ENCODE measurements at places on chromosomes 2 and 18.

GRCh38 chr2:100554798-100555407, 7.9 kb upstream of the PDCL3 start:
- no peak for DNase-seq

GRCh38 chr18:47632970-47633635, 297.4 kb downstream of the SMAD2 start:
- no peak for DNase-seq

GRCh38 chr18:50080316-50080715, 114.6 kb downstream of the MYO5B start:
- DNase-seq: no peak

DNA sequence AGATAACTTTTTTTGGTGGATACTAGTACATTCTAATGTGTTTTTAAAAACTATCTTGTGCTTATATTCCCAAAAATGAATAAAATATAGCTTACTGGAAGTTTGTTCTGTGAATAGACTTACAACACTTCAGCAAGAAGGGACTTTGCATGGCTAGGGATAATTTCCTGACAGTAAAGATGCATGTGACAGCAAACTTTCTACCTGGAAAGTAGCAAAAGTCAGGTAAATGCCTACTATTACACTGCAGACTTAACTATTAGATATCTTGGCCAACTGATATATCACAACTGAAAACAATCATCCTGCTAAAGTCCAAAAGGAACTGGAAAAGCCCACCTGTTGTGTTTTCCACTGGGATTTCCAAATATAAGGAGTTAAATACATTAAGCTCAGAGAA, 1753.5 kb upstream of the CELF4 start:
- DNase-seq: no peak

DNA sequence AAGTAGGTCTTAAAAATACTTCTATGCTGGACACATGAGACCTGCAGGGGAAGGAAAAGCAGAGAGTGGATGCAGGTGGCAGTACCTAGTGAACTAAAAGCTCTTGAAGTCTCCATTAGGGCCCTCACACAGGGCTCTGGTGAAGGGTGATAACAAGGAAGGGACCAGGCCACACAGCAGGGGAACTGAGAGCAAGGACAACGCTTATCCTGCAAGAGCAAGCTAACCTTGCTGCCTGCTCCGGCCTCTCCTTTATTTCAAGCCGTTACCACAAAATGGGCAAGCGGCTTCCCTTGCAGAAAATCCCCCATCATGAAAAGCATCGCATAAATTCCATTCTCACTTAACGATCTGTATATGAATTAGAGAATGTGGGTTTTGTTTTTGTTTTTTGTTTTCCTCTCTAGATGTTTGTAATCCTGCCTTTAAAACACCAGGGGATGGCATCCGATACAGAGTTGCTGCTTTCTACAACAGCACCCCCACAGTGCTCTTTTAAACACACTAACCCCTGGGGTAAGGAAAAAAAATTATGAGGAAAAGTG, 64.5 kb downstream of the CACNB4 start:
- no peak for DNase-seq

DNA sequence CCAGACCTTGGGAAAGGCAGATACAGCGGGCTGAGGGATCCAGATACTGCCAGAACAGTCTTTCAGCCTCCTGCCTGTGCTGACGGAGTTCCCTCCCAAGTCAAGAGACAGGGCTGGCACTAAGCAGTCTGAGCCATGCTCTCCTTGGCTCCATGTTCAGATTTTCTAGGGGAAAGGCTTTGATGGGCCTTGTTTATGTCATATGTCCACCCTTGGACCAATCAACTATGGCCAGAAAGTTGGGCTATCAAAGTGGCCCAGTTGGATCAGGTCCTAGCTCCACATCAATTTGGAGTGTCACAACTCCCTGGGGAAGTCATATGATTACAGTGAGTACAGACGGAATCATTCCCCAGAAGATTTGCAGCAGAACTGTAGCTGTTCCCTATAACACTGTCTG, 152.0 kb downstream of the GREB1L start:
- DNase-seq: no peak

DNA sequence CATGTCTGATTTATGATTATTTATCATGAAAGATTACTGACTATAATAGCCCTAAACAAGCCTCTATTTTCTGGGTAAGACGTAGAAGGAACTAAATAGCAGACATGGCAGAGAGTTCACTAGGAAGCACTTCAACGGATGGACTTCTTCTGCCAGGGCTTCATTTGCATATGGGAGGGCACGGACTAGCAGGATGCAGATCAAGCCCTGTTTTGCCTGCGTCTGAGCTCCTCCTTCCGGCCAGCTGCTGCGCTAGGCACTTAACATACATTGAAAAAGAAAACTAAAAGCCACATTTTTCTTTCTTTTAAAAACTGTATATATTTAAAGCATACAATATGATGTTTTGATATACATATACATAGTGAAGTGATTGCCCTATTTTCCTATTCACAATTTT, 340.0 kb upstream of the MEX3C start:
- DNase-seq: no peak
